ENCODE measurements at places on chromosomes 2 and 18.

DNA sequence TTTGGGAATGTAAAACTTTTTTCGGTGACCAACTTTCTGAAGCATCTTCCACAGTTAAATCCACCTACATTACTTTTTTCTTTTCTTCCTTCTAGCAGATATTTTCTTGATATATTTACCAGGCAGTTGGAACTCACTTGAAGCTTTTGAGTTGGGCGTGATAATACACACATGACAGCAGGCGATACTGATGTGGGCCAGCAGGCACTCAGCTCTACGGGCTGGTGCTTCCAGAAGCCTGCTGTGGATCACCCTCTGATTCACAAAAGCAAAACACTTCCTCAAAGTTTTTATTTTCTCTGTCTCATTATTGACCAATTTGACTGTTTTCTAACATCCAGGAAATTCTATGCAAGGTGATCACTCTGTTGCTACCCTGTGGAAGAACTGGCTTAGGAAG is 22.9 kb downstream of the GRHL1 start:
- no peak for DNase-seq

DNA sequence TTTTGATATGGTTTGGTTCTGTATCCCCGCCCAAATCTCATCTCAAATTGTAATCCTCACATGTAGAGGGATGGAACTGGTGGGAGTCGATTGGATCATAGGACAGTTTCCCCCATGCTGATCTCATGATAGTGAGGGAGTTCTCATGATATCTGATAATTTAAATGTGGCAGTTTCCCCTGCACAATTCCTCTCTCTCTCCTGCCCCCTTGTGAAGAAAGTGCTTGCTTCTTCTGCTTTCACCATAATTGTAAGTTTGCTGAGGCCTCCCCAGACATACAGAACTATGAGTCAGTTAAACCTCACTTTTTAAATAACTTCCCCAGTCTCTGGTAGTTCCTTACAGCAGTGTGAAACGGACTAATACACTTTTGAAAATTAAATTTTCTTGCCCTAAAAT is 12.3 kb upstream of the KCNJ3 start:
- no peak for DNase-seq

- DNase-seq: no peak
These were observed 7.0 kb downstream of the EVX2 start for GRCh38 chr2:176076796-176077195.

DNA sequence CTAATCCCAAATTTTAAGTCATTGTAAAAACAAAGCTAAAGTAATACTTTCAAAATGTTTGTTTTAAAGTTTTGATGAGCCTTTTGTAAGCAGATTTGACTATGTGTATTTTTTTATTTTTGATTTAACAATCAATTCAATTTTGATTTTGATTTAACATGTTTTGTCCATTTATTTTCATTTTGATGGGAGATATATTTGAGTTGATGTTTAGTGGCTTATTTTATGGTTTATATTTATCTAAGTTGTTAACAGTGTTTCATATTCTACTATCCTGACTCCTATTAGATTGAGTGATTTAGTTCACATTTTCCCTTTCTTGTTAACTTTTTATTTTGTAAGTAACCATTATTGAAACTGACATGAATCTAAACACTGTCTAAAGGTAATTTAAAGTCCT is 44.7 kb downstream of the TMEM18 start:
- DNase-seq: no peak

DNA sequence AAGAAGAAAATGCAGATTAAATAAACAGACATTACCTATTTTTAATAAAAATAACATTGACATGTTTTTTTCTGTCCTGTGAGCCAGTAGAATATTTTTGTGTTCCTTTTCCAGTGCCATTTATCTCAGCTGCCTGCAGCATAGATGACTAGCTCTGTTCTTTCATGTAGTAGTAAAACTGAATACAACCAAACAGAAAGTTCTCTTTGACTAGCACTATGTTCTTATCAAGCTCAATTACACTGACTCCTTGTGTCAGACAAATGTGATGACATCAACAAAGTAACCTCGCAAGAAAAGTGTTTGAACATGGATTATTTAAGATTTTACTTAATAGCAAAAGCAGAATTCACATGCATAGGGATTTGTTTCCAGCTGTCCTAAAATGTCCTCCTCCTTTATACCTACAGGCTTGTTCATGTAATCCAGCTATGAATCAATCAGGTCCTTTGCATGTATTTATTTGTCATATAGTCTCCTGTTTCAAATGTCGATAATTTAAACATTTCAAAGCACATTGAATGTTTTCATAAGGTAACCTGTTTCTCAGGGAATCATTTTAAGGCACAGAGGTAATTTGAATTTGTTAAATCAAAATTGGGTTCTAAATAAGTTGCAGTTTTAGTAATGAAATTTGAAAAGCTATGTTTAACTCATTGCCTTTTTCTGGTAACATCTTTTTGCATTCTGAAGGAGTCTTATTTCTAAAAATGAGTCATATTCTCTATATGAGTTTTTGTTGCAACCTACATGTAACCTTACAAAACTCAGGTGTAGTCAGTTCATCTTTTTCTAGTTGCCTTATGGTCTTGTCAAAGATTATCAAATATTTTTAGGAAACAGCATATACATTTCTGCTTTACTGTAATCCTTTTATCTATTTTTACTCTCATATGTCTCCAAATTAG is 215.3 kb upstream of the GULP1 start:
- DNase-seq: no peak

DNA sequence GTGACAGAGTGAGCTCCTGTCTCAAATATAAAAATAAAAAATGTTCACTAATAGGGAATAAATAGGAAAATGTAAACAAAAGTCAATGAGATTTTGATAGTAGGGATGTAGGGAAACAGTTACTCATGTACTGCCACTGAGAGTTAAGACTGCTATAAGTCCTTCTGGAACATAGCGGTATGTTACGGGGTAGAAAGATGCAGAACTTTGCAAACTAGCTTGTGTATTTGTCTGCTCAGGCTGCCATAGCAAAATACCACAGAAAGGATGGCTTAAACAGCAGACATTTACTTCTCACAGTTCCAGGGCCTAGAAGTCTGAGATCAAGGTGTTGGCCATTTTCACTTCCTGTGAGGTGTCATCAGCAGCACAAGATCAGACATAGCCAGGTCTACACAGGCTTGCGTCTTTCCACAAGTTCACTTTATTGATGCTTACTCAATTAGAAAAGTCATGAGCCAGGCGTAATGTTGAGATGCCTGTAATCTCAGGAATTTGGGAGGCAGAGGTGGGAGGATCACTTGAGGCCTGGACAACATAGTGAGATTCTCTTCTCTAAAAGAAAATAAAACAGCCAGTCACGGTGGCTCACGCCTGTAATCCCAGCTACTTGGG is 8.8 kb downstream of the TXNDC2 start:
- no peak for DNase-seq

DNA sequence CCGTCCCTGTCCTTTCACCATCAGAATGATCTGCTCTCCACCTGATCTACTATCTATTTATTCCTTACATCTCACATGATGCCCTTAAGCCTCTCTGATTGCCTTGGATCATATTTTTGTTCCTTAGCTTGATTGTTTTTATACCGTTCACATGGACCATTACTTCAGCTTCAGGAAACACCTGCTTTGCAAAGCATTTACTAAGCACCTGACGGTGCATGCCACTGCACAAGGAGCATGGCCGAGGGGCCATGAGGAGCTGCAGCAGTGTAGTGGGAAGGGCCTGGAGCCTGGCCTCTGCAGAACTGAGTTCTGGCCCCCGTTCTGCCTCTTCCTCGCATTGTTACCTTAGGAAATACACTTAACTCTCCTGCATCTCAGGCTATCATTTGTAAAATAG is 124.1 kb upstream of the NDUFV2 start:
- no peak for DNase-seq

- DNase-seq: no peak
These were observed 8.0 kb downstream of the PCARE start for GRCh38 chr2:29066271-29066860.

- no peak for DNase-seq
These were observed 45.5 kb downstream of the TWSG1 start for GRCh38 chr18:9380101-9380500.

DNA sequence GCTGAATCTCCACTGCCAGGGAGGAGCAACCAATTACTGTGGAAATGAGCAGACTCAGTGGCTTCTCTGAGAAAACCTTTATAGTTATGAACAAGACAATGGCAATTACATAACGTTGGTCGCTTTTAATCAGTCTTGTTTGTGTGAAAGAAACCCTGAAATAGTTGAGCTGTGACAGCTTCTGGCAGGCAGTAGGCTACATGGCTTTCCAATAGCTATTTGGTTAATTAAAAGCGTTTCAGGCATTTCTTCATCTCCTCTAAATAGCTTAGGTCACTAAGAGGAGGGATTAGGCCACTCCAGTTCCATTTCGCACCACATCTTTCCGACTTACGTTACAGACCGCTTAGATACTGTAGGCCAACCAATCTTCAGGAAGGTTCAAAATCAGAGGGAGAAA is 794.4 kb upstream of the ID2 start:
- no peak for DNase-seq

- DNase-seq: no peak
These were observed 315.6 kb downstream of the IRS1 start for GRCh38 chr2:226483745-226484619.

DNA sequence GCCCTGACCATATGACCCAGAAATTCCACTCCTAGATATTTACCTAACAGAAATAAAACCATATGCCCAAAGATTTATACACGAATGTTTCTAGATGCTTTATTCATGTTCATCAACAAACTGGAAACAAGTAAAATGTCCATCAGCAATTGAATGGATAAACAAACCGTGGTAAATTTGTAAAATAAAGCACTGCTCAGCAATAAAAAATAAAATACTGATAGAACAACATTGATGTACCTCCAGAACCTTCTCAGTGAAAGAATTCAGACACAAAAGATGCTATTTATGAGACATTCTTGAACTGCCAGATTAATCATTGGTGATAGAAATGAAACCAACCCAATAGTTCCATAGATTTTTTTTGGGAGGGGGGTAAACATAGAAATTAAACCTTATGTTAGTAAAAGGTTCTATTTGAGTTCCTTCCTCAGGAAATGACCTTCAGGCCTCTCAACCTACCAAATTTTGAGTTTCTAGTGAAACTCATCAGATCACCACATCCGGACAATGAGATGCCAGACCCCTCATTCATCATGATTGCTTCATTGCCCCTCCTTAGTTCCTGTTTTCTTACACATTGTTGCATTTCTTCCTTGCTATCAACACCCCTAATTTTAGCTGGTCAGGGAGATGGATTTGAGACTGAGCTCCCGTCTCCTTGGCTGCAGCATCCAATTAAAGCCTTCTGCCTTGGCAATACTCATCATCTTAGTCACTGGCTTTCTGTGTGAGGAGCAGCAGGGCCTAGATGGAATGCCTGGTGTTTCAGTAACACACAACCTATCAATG is 203.5 kb downstream of the LPIN1 start:
- DNase-seq: peak; percentile 31

DNA sequence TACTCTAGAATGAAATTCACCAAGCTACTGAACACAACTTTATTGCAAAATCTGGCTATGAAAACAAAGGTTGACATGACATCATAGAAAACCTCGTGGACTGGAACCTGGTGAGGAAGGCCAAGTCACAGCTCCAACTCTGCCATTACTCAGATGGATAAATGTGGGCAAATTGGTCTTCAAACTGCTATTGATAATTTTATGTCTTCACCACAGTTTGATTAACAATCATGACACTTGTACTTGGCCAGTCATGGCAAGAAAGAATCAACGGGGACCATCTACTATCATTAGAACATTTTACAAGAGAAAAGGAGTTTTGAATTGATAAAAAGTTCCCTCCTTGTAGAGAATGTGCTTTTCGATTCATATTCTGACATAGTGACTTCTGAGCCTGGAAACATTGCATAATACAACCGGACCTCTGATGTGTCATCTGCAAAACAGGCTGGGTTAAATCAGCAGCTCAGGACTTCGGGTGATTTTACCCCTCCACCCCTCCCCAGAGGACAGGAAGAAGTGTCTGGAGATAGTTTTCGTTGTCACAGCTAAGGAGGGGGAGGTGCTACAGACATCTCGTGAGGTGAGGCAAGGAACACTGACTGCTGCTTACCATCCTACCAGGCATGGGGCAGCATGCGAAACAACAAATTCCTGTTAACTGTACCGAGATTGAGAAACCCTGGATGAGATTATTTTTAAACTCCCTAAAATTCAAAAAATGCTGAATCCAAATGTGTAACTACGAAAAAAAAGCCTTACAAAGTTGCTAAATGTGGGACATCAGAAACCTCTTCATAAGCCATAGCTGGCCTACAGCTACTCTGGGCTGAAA is 8.4 kb downstream of the L3MBTL4 start:
- no peak for DNase-seq

- no peak for DNase-seq
These were observed 82.3 kb downstream of the INPP5D start for GRCh38 chr2:233142355-233142897.

GRCh38 chr2:56299171-56299691 is 115.4 kb downstream of the CCDC85A start:
- DNase-seq: no peak

DNA sequence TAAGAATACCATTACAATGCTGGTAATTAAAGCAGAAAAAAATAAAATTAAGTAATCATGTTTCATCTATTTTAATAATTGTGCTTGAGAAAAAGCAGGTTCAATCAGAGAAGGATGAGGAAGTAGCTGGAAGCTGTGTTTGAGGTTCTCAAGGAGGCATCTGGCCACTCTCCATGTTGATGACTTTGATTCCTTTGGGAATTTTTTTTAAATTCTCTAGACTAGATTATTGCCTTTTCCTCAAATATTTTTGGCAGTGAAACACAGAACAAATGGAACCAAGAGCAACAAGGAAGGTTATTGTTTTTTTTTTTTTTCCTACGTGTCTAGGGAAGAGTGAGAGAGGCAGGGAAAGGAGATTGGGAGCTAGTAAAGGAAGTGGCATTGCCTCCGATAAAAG is 99.9 kb upstream of the NRP2 start:
- DNase-seq: no peak

DNA sequence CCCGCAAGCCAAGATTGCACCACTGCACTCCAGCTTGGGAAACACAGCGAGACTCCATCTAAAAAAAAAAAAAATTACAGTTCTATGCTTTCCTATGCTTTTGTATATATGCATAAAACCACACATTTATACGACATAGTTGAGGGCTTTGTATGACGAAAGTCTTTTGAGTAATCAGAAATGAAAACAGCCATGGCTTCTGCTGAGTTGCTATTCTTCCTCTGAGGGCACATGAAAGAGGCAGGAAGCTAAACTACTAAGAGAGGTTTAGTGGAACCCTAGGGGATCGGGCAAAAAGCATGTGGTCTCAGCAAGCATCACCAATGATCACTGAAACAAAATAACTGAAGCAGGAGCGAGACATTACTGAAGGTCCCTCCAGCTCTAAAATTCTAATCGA is 99.6 kb downstream of the ZAP70 start:
- no peak for DNase-seq

Measured in CMK (cell line).